ENCODE measurements at places on chromosomes 6 and 20. TPM values are rescaled to one million over a fixed set of nuclear protein-coding genes. Genes with fewer than 3 reads are reported as not detected.

PLCB4 gene
- total RNA-seq, result 4.4 TPM

OXT gene
- not detected for total RNA-seq

ZC2HC1B gene
- total RNA-seq, result 1.3 TPM

SOX18 gene
- total RNA-seq, result 0.07 TPM

CLPSL1 gene
- total RNA-seq, result not detected

LGSN gene
- not detected for total RNA-seq

SLC25A27 gene
- total RNA-seq, result 3.1 TPM

CNR1 gene
- total RNA-seq, result not detected

PKIB gene
- total RNA-seq, result 4.1 TPM

CEP162 gene
- 3.0 TPM for total RNA-seq

TAP1 gene
- 28.7 TPM for total RNA-seq

SPINT3 gene
- total RNA-seq, result not detected

ZNF311 gene
- total RNA-seq, result 0.92 TPM

MTFR2 gene
- total RNA-seq, result 9.1 TPM

PBOV1 gene
- not detected for total RNA-seq

SLC52A3 gene
- 0.42 TPM for total RNA-seq

HLA-DMB gene
- not detected for total RNA-seq

IL17F gene
- total RNA-seq, result not detected

COL12A1 gene
- 29.8 TPM for total RNA-seq

RAET1G gene
- total RNA-seq, result 30.8 TPM

AGER gene
- 2.0 TPM for total RNA-seq

SNHG17 gene
- 30.8 TPM for total RNA-seq

TDRD6 gene
- not detected for total RNA-seq

SOBP gene
- total RNA-seq, result 0.99 TPM

FAM83D gene
- total RNA-seq, result 32.0 TPM

SGK2 gene
- not detected for total RNA-seq

OOEP gene
- total RNA-seq, result not detected

PSORS1C1 gene
- 0.37 TPM for total RNA-seq

STX7 gene
- total RNA-seq, result 22.6 TPM

SIRPG gene
- not detected for total RNA-seq

FAM162B gene
- total RNA-seq, result not detected

SCUBE3 gene
- total RNA-seq, result 0.21 TPM

SLC2A10 gene
- 11.5 TPM for total RNA-seq

CCDC28A gene
- total RNA-seq, result 6.5 TPM

BMP6 gene
- total RNA-seq, result 0.46 TPM

C6orf132 gene
- 36.0 TPM for total RNA-seq

WFDC12 gene
- total RNA-seq, result not detected

BPHL gene
- 17.4 TPM for total RNA-seq

ANKRD66 gene
- not detected for total RNA-seq

C6orf15 gene
- 0.35 TPM for total RNA-seq

GUCA1A gene
- not detected for total RNA-seq

Data from airway epithelial cell (primary cell).